ENCODE measurements at places on chromosomes 3 and 15. TPM values are rescaled to one million over a fixed set of nuclear protein-coding genes. Genes with fewer than 3 reads are reported as not detected.

The ST3GAL6 gene
- total RNA-seq = 7.3 TPM

The BDH1 gene
- 10.6 TPM for total RNA-seq

The STRC gene
- total RNA-seq = 0.22 TPM

The MYO5C gene
- 16.7 TPM for total RNA-seq

The CFAP161 gene
- total RNA-seq = 0.55 TPM

The CCDC54 gene
- total RNA-seq = not detected

The GCHFR gene
- total RNA-seq = 65.8 TPM

The GOLGA6C gene
- total RNA-seq = not detected

The NOX5 gene
- 339 TPM for total RNA-seq

- DNase-seq = no peak
- H3K36me3 ChIP-seq = no peaks in the 10 kb centered on the region
- no peak overlapping the region for H3K27ac ChIP-seq
Measured at GRCh38 chr3:114022145-114022802, 34.1 kb downstream of the CCDC191 start.

GRCh38 chr15:29676961-29677402 is 145.3 kb downstream of the TJP1 start:
- DNase-seq = peak; percentile 74
- H3K27ac ChIP-seq = peak overlapping the region; percentile 62
- no peaks in the 10 kb centered on the region for H3K36me3 ChIP-seq
- H3K27me3 ChIP-seq = no peaks in the 10 kb centered on the region
- peaks cover 46% of the 10 kb centered on the region for H3K4me1 ChIP-seq

DNA sequence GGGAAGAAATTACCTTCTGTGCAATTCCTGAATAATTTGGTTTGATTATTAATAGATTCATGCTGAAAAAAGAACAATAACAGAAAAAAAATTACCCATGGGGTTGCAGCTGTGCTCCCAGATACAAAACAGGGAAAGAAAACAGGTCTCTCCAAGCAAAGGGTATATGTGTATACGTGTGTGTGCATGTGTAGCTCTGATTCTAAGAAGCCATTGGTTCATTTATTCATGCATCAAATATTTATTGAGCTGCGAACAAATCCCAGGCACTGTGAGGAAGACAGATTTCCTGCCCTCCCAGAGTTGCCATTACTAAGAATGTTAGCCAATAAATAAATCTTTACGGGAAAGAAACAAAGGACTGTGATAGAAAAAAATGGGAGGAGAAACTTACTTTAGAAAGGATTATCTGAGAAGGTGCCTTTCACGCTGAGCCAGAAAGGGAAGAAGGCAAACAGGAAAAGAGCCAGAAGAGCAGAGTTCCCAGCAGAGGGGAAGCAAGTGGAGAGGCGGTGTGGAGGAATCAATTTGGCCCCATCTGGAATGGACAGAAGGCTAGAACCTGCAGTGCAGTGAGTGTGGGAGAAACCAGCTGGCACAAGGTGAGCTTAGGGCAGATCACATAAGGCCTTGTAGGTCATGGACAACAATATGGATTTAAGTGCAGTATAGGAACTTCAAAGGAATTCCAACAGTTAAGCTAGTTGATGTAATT is 20.7 kb downstream of the CHL1 start:
- no peaks in the 10 kb centered on the region for H3K27me3 ChIP-seq
- no peak overlapping the region for H3K27ac ChIP-seq
- H3K4me1 ChIP-seq = no peaks in the 10 kb centered on the region
- H3K36me3 ChIP-seq = no peaks in the 10 kb centered on the region
- no peak for DNase-seq
- H3K4me3 ChIP-seq = no peak overlapping the region

DNA sequence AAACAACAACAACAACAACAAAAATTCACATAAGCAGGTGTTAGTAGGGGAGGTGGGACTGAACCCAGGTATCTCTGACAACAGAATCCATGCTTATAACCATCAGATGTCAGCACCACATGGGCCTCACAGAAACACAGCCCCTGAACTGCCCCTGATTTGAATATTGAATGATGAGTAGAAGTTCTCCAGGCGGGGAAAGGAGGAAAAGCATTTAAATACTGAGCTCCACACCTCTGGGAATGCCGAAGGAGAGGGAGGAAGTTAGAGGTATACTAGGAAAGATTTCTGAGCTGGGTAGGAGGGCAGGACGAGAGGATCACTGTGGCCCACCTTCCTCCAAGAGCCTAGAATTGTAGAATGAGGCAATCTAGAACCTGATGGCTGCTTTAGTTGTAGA is 31.9 kb upstream of the EIF4A2 start:
- DNase-seq = no peak
- no peaks in the 10 kb centered on the region for H3K27me3 ChIP-seq
- H3K4me3 ChIP-seq = no peak overlapping the region
- peaks cover 17% of the 10 kb centered on the region for H3K4me1 ChIP-seq
- H3K27ac ChIP-seq = no peak overlapping the region

- no peak overlapping the region for H3K4me3 ChIP-seq
- H3K36me3 ChIP-seq = no peaks in the 10 kb centered on the region
- H3K27ac ChIP-seq = no peak overlapping the region
- H3K4me1 ChIP-seq = no peaks in the 10 kb centered on the region
Measured at GRCh38 chr3:58704745-58705144, 38.2 kb upstream of the FAM3D start.

DNA sequence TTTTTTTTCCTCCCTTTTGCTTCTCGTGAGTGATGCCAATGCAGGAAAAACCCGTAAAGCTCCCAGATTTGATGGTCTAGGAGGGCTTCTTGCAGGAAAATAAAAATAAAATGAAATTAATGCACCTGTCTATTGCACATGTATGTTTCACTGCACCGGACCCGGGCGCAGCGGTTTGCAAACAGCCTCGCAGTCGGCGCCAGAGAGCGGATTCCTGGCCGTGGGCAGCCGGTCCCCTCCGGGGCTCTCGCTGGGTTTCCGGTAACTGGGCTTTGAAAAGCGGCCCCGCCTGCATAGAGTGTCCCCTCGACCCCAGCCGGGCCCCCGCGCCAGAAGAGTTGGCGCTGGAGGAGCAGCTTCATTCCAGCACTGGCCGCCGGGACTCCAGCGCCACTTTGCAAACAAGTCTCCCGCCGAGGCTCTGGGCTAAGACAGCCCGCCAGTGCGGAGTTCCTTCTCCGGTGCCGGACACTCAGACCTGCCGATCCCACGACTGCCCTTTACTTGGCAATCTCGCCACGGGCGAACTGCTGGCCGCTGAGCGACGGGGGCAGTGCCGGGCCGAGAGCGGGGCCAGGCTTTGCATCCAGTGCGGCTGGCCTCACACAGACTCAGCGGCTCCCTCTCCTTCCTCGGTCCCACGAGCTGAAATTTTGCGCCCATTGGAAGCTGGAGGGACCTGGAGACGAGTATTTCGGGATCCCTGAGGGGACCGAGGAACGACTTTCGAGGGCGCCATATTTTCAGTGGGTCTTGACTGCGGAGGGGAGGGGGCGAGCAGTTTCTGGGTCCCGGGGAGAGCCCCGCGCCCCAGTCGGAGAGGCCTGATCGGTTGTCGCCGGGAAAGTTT is 225.9 kb upstream of the C2CD4B start:
- no peak overlapping the region for H3K27ac ChIP-seq
- no peaks in the 10 kb centered on the region for H3K36me3 ChIP-seq
- H3K27me3 ChIP-seq = no peaks in the 10 kb centered on the region
- peaks cover 16% of the 10 kb centered on the region for H3K4me1 ChIP-seq
- H3K4me3 ChIP-seq = peak overlapping the region; percentile 99

- peaks cover 11% of the 10 kb centered on the region for H3K36me3 ChIP-seq
- peak overlapping the region; percentile 84 for H3K4me3 ChIP-seq
- peaks cover 13% of the 10 kb centered on the region for H3K4me1 ChIP-seq
- no peaks in the 10 kb centered on the region for H3K27me3 ChIP-seq
Measured at GRCh38 chr15:90903733-90904536, 833 bp downstream of the MAN2A2 start.

GRCh38 chr3:101932326-101933068 is 83.2 kb downstream of the NFKBIZ start:
- H3K27ac ChIP-seq = no peak overlapping the region
- no peaks in the 10 kb centered on the region for H3K36me3 ChIP-seq
- H3K4me3 ChIP-seq = no peak overlapping the region

GRCh38 chr3:53833700-53834099 is 12.5 kb downstream of the CHDH start:
- H3K4me3 ChIP-seq = no peak overlapping the region
- no peaks in the 10 kb centered on the region for H3K27me3 ChIP-seq
- H3K4me1 ChIP-seq = no peaks in the 10 kb centered on the region
- H3K27ac ChIP-seq = no peak overlapping the region
- H3K36me3 ChIP-seq = no peaks in the 10 kb centered on the region

DNA sequence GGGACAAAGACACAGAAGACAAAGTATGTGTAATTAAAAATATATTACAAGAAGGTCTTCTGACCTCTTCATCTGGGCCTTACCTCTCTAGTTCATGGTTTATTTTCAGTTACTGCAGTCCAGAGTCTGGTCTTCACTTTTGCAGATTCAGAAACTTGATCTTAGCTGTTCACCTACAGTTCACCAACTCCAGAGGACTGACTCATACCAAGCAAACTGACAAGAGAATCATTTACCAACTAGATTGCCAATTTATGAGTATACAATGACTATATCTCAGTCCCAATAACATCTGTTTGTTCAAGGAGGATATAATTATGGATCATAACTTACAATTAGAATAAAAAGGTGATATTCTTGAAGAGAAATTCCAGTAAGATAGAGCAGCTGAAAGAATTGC is 9.0 kb downstream of the P2RY1 start:
- H3K4me3 ChIP-seq = no peak overlapping the region
- peaks cover 9% of the 10 kb centered on the region for H3K4me1 ChIP-seq
- peak; percentile 36 for DNase-seq
- H3K27ac ChIP-seq = no peak overlapping the region
- H3K36me3 ChIP-seq = no peaks in the 10 kb centered on the region
- 0 out of 2 replicates have a peak, but pooled peaks cover 2% of the 10 kb centered on the region for H3K27me3 ChIP-seq

GRCh38 chr3:42270561-42270960 is 4.6 kb upstream of the CCK start:
- H3K4me1 ChIP-seq = no peaks in the 10 kb centered on the region
- DNase-seq = no peak
- no peaks in the 10 kb centered on the region for H3K36me3 ChIP-seq
- peaks cover 61% of the 10 kb centered on the region for H3K27me3 ChIP-seq
- H3K27ac ChIP-seq = no peak overlapping the region
- no peak overlapping the region for H3K4me3 ChIP-seq

- peaks cover 25% of the 10 kb centered on the region for H3K36me3 ChIP-seq
- no peaks in the 10 kb centered on the region for H3K27me3 ChIP-seq
- H3K4me3 ChIP-seq = no peak overlapping the region
Measured at GRCh38 chr3:14477311-14477935, 62.7 kb downstream of the GRIP2 start.

- no peak overlapping the region for H3K4me3 ChIP-seq
- no peaks in the 10 kb centered on the region for H3K27me3 ChIP-seq
- H3K36me3 ChIP-seq = no peaks in the 10 kb centered on the region
- H3K27ac ChIP-seq = peak overlapping the region; percentile 47
- H3K4me1 ChIP-seq = peaks cover 27% of the 10 kb centered on the region
- peak; percentile 78 for DNase-seq
Measured at GRCh38 chr3:182618085-182618732, 175.1 kb upstream of the ATP11B start.

DNA sequence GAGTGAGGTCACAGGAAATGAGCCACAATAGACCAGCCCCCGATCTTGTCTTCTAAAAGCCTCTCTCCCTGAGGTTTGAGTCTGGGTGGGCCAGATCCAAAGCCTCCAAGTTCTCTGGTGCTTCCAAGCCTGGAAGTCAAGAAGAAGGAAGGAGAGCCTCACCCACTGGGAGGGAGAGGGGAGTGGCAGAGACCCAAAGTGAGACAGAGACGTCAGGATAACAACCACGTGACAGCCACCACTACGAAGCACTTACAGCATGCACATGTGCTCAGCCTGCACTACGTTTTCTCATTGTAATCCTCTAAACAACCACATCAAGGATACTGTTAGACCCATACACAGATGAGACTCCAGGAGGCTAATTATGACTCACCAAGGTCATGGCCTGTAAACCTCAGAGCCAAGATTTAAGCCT is 197.3 kb upstream of the LINGO1 start:
- no peaks in the 10 kb centered on the region for H3K27me3 ChIP-seq
- H3K36me3 ChIP-seq = no peaks in the 10 kb centered on the region
- DNase-seq = no peak
- no peak overlapping the region for H3K4me3 ChIP-seq
- H3K27ac ChIP-seq = no peak overlapping the region

DNA sequence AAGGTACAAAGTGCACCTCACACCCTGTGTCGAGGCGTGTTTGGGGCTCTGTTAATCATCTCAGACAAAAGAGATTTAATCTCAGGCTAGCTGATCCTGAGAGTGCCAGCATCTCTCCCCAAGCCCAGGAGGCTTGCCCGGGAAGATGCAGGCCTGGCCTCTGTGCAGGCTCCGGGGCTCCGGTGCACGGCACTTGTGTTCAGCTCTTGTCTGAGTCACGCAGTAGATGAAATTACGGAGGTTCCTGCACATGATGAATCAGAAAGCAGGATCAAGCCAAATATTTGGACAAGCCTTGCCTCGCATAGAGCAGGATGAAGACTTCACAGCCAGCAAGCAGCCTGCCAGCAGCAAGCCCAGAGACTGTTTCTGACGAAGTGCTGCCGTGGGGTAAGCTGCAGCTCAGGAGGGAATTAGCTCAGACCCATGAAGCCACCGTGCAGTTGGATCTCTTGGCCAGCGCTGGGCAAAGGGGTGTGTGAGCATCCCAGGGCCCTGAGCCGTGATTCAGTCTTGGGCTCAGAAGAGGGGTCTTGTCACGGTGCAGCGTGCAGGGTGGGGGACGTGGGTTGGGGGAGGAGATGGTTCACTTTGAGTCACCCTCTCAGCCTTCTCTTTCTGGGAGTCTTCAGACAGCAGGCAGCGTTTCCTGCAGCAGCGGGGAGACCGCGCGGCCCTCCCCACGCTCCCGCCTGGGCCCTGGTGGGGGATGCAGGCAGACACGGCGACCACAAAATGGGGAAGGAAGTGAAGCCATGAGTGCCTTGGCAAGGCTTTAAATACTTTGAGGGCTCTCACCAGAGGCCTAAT is 89.2 kb upstream of the MEF2A start:
- DNase-seq = peak; percentile 96
- H3K4me1 ChIP-seq = peaks cover 27% of the 10 kb centered on the region
- H3K36me3 ChIP-seq = no peaks in the 10 kb centered on the region
- H3K4me3 ChIP-seq = peak overlapping the region; percentile 33

GRCh38 chr3:32484436-32484835 is 18.2 kb downstream of the CMTM6 start:
- H3K27me3 ChIP-seq = no peaks in the 10 kb centered on the region
- H3K4me3 ChIP-seq = no peak overlapping the region
- H3K27ac ChIP-seq = no peak overlapping the region

GRCh38 chr3:184040010-184040409 is 8.5 kb downstream of the HTR3D start:
- peak; percentile 67 for DNase-seq
- no peaks in the 10 kb centered on the region for H3K4me1 ChIP-seq
- no peaks in the 10 kb centered on the region for H3K27me3 ChIP-seq
- H3K36me3 ChIP-seq = no peaks in the 10 kb centered on the region
- H3K4me3 ChIP-seq = no peak overlapping the region

GRCh38 chr3:9229879-9230278 is 19.6 kb downstream of the SRGAP3 start:
- H3K4me1 ChIP-seq = peaks cover 19% of the 10 kb centered on the region
- H3K4me3 ChIP-seq = no peak overlapping the region
- no peak overlapping the region for H3K27ac ChIP-seq
- DNase-seq = no peak

- DNase-seq = no peak
- peaks cover 11% of the 10 kb centered on the region for H3K4me1 ChIP-seq
- no peak overlapping the region for H3K27ac ChIP-seq
- no peaks in the 10 kb centered on the region for H3K27me3 ChIP-seq
Measured at GRCh38 chr15:39741258-39741657, 41.4 kb downstream of the FSIP1 start.
